ENCODE measurements at places on chromosomes 4 and X.
A peak's percentile ranks its signal among the peaks of the same experiment; 100 is the strongest.

- DNase-seq = no peak
These were observed at the start of gene VEGFC for GRCh38 chr4:176792326-176793059. Gene VEGFC, minus strand, starts transcription at chr4:176792922. Its CDS starts 611 bp downstream, at chr4:176792311.

- DNase-seq = no peak
These were observed 63.2 kb downstream of the ATXN3L start for GRCh38 chrX:13256603-13257002.

DNA sequence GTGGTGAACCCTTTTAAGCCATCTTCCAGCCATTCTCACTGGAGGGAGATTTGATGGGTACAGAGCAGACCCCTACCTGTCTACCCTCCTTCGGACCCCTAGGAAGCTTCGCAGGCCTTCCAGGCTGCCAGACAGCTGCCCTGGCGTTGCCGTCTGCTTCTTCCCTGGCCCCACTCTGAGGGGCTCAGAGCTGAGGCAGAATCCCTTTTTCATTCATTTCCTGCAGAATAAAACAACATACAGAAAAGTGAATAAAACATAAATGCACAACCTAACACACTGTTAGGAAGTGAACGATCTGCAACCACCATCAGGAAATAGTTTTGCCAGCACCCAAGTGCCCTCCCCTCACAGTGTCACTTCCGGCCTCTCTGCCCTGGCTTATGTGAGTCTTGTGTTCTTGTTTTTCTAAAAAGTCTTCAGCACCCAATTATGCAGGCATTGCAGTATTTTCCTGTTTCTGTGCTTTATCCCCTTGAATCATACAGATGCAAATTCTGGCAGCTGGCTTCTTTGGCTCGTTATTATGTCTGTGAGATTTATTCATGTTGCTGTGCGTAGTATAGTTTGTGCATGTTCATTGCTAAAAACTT is 5.6 kb upstream of the ADD1 start:
- peak; percentile 64 for DNase-seq

- DNase-seq = no peak
These were observed 13.4 kb upstream of the STK32B start for GRCh38 chr4:5037553-5038551.

- no peak for DNase-seq
These were observed 54.4 kb upstream of the CXorf51B start for GRCh38 chrX:146755214-146755613.
